Posterior cingulate gyrus (tissue), 11 donors: ENCODE measurements at places on chromosomes 6 and 20.

GRCh38 chr6:3373597-3374203, 83.2 kb downstream of the SLC22A23 start:
- no peak for DNase-seq

DNA sequence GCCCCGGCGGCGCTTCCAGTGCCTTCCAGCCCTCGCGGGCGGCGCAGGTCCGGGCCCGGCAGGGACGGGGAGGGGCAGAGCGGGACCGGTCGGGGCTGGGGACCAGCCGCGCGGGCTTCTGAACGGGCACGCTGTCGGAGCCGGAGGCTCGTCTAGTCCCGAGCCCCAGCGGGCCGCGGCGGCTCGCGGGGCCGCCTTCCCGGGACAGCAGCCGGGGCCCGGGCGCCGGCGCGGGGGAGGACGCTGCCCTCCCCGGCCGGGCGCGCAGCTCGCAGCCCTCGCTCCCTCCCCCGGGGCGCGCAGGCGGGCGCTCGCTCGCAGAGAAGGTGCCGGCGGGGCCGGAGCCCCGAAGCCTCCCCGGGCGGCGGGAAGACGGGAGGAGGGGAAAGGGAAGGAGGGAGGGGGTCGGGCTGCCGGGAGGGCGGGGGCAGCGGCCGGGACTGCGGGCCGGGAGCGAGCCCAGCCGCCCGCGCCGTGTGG, 696 bp upstream of the SIRPA start:
- no peak for DNase-seq

GRCh38 chr6:15382089-15382488, 136.2 kb downstream of the JARID2 start:
- DNase-seq, result no peak

DNA sequence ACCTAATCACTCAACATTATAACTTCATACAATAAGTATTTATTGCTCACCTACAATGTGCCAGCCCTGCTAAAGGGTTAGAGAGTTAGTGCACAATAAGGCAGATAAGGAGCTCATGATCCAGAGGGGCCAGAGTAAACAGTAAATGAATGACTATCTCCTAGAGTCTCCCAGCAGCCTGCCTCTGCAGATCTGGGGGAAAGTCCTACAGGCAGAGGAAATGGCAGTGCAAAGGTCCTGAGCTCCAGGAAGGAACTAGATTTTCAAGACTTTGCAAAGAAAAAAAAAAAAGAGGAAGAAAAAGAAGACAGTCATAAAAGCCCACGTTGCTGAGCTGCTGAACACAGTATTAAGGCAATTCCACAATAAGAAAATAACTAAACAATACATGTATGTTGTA, 160.1 kb downstream of the SIM1 start:
- DNase-seq, result no peak

GRCh38 chr6:13413900-13414555, 73.4 kb downstream of the GFOD1 start:
- peak; percentile 85 for DNase-seq

DNA sequence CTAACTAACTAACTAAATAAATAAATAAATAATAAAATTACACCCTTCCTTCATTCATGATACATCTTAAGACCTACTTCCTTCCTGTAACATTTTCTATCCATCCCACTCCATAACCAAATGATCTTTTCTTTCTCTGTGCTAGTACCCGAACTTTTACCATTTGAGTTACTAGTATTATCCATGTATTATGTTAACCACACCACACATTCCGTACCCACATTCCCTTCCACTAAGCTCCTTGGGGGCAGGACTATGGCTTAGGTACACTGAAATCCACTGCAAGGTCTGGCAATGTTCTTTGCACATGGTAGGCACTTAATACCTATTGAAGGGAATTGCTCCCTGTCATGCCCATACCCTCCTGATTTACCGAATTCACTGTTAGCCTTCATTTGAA, 24.9 kb downstream of the REPS1 start:
- no peak for DNase-seq
